ENCODE measurements at places on chromosomes 5 and 9.

DNA sequence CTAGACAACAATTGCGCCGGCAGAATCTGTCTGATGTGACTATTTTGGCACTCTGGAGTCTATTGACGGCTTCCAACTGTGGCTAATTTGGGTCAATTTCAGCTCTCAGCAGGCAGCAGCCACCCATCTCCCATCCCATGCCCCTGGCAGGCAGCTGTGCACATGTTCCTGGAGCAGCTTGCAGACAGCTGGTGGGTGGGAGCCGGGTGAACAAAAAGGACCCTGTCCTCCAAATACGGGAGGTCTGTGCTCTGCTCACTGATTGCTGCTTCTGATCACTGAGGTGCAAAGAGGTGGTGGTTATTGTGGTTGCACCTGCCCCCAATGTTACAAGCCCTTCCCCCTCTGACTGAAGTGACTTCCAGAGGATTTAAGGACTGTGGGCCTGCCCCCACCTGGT lies 45.0 kb upstream of the N4BP3 start:
- no peak for DNase-seq

DNA sequence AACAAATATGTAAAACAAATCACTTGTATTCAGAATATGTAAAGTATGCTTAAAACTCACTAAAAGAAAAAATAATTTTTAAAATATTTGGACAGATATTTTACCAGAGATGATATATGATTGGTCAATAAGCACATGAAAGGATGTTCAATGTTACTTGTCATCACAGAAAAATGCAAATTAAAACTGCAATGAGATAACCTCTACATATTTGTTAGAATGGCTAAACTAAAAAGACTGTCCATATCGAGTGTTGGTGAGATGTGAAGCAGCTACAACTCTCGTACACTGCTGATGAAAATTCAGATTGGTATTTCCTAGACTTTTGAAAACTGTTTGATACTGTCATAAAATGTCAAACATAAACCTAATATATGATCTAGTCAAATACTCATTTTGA lies 685.1 kb downstream of the DTWD2 start:
- no peak for DNase-seq

DNA sequence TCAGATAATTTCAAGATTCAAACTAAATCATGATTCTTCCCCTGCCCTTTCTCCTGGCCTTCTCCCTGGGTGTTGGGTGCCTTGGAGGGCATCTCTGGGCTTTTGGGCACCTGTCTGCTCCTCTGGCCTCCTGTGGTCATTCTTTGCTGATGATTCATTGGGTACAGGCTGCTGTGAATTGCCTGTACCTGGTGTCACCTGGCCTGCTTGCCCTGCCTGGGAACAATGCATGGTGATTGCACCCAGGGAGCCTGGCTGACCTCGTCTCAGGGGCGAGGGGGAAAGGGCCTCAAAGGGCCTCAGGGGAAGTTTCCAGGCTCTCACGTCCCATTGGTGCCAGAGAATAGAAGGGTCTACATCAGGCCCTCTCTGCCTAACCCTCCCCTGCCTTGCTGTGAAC lies 20.1 kb upstream of the CKMT2 start:
- DNase-seq, result no peak

DNA sequence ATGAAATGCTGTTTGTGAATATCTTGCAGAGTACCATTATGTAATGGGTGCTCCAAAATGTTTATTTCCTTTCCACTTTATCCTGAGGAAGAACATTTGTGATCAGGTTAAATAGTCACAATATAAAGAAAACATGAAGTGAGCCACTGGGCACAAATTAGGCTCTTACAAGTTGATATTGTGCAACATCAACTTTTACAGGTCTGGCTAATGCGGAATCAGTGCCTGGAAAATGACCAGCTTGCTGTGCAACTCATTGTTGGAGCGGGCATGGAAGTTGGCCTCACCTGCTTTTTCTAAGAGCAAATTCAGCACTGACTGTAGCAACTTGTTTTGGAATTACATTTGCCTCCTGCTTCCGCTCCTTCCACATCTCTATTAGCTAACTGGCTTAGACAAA lies 216.9 kb upstream of the PLPPR1 start:
- DNase-seq, result no peak

GRCh38 chr5:123906698-123907295 lies 394.8 kb downstream of the CSNK1G3 start:
- DNase-seq, result no peak

- DNase-seq, result no peak
These were observed 57.3 kb upstream of the TAF11L2 start for GRCh38 chr5:17440766-17441165.

GRCh38 chr5:68447136-68447929 lies 231.8 kb downstream of the PIK3R1 start:
- no peak for DNase-seq

DNA sequence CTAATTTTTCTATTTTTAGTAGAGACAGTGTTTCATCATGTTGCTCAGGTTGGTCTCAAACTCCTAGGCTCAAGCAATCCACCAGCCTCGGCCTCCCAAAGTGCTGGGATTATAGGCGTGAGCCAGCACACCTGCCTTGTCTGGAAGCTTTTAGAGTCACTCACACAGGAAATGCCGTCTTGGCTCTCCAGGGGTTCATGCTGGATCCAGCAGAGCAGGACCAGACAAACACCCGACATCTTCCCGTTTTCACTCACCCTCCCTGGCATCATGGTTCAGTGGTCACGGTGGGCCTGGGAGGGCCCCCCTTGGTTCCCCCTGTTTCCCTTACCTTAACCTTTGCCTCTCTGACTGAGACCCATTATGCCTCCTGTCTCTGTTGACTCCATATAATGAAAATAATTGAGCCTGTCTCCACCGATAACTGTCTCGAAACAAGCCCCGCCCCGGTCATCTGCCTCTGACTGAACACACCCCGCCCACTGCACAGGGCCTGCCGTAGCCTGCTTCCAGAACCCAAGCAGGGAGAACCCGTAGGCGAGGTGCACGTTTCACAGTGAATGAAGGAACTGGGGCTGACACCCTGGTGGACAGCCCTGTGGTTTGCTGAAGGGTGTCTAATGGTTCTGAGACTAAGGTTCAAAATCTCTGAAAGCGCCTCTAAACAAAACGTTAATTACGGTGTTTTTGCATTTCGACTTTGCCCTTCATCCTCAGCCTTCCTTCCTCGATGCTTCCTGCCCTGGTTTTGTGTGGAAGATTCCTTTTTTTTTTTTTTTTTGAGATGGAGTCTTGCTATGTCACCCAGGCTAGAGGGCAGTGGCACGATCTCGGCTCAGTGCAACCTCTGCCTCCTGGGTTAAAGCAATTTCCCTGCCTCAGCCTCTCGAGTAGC lies 39.7 kb upstream of the SPRY4 start:
- no peak for DNase-seq

DNA sequence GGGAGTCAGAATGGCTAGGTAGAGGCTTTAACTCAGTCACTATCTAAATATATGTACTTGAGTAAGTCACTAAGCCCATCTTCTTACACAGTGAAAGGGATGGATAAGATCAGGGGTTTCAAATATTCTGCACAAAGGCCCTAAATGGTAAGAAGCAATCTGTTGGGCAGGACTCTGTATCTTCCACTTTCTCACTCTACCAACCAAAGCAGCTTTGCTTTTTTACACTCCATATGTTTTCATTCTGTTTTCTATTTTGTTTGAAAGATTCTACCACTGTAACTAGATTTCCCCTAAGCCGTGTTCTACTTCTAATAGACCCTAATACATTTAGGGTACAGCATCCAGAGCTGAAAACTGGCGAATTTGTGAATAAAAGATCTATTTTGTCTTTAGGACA lies 477.5 kb upstream of the NMUR2 start:
- no peak for DNase-seq

Data from H4 (cell line).